Stimulated activated CD8-positive, alpha-beta memory T cell treated with anti-CD3 and anti-CD28 coated beads, Interleukin-4, amount 100 ng/mL, for 1 hour (primary cell): ENCODE measurements at places on chromosomes 1 and 21.

- no peak for DNase-seq
Measured at GRCh38 chr21:38173276-38174035, 83.3 kb upstream of the KCNJ15 start.

GRCh38 chr1:246595146-246595545, 28.9 kb downstream of the CNST start:
- DNase-seq: no peak

DNA sequence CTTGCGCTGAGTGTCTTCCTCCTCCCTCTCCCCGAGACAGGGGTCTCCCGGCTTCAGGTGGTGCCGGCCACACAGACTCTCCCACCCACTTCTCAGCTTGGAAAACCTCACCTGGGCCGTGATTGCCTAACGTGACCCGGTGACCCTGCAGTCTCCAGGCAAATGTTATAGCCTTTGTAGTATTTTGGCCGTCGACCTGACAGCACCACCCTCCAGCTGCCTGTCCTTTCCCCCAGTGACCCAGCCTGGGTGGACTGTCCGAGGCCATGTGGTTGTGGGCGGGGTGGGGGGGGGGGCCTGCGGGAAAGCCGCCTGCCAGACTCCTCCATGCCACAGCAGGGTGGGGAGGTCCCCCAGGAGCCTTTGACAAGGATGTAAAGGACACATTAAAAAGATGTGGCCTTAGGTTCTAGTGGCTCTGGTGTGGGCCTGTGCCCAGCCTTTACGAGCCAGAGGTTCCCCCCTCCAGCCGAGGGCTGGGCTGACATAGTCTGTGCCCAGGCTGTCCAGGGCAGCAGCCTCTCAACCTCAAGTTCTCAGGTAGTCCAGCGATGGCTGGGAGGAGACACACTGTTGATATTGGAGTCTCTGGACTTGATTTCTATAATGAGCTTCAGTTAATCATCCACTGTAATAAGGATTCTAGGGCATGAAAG, 8.1 kb downstream of the TOR3A start:
- DNase-seq: no peak

- no peak for DNase-seq
Measured at GRCh38 chr1:182166750-182167149, 105.2 kb upstream of the ZNF648 start.

DNA sequence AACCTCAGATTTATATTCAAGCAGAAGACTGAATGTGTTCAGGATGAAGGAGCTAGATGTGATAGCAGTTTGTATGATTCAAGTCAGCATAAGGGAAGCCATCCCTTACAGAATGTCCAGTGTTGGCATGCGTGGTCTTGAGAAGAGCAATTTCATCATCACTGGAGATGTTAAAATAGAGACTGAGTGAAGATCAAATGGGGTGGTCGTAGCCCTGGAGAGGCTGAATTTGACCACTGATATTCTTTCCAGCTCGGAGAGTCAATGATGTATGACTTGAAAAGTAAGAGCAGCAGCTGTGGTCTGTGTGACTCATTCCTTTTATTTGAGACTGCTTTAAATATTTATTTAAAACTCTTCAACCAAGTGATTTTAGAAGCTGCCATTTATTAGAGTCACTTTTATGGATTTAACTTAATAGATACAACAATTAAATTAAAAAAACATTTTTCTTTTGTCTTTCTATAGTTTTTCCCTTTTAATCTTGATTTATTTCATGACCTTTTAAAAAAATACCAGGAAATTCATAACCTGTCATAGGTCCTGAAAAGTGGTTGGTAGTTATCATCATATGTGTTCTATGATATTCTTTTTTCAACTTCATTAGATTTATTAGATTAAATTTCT, 15.5 kb downstream of the FMN2 start:
- DNase-seq: no peak

DNA sequence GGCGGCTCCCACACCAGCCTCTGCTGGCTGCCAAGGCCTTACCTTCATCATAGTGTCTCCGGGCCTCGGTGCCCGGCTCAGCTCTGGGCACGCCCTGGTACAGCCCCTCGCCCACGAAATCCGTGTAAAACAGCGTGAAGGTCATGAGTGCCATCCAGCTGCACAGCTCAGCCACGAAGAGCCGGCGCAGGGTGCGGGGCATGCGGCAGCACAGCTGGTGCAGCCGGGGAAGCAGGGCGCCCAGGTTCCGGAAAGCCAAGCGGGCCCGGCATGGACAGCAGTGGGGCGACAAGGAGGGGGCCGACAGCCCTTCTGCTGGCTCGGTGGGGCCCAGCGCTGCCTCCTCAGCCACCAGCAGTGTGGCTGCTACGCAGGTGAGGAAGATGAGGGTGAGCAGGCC, 17.5 kb downstream of the SLC45A3 start:
- no peak for DNase-seq

GRCh38 chr1:8259498-8260290, 58.2 kb upstream of the SLC45A1 start:
- DNase-seq: no peak

GRCh38 chr1:235885655-235886262, 19.1 kb upstream of the LYST start:
- no peak for DNase-seq

DNA sequence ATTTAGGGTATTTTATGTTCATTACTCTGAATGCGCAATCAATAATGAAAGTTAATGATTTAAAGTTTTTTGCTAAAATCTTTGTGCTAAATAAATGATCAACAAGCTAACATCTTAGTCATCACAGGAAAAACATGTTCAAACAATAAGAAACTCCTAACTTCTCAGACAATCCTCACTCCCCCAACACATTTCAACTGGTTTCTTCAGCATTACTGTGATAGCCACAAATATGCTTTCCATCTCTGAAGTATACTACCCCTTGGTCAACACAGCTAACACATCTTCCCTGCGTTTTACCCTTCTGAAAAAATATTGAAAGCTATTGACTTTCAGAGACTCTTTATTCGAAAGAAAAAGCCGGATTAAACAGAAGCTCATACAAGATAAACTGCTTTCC, 85.8 kb downstream of the ZNF644 start:
- DNase-seq: no peak

GRCh38 chr1:100265562-100265930, 470 bp upstream of the RTCA start:
- DNase-seq: no peak

GRCh38 chr1:54894271-54894670, 7.3 kb upstream of the DHCR24 start:
- no peak for DNase-seq

- DNase-seq: no peak
Measured at GRCh38 chr1:97603776-97604175, 317.1 kb downstream of the DPYD start.

- DNase-seq: no peak
Measured at GRCh38 chr1:47890779-47891178, 106.4 kb downstream of the TRABD2B start.

GRCh38 chr1:112614460-112615065, 4.4 kb downstream of the ST7L start:
- DNase-seq: no peak

DNA sequence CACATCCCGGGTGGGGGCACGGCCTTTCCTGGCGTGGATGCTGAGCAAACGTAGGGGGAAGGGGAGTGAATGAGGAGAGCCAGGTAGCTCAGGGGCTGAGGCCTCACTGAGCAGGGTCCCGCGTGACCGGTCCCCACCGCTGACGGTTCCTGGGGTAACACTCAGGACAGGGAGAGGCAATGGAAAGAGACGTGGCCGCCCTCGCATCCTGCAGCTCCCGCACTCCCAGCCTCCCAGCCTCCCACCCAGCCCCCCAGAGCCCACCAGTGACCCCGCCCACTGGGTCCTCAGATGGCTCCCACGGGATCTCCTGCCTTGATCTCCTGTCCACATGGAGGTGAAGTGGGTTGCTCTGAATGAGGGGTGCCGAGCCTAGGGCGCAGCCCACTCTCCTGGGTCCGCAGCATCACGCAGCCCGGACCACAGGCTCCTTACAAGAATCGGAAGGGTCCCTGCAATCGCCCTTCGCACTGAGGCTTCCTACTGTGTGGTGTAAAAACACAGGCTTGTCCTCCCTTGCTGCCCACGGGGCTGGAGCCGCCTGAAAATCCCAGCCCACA, 2.4 kb downstream of the TSPEAR start:
- DNase-seq: no peak

GRCh38 chr1:6343506-6344405, 49.8 kb downstream of the ACOT7 start:
- DNase-seq: peak; percentile 42

GRCh38 chr1:1534401-1535154, 5.8 kb downstream of the TMEM240 start:
- DNase-seq: no peak

DNA sequence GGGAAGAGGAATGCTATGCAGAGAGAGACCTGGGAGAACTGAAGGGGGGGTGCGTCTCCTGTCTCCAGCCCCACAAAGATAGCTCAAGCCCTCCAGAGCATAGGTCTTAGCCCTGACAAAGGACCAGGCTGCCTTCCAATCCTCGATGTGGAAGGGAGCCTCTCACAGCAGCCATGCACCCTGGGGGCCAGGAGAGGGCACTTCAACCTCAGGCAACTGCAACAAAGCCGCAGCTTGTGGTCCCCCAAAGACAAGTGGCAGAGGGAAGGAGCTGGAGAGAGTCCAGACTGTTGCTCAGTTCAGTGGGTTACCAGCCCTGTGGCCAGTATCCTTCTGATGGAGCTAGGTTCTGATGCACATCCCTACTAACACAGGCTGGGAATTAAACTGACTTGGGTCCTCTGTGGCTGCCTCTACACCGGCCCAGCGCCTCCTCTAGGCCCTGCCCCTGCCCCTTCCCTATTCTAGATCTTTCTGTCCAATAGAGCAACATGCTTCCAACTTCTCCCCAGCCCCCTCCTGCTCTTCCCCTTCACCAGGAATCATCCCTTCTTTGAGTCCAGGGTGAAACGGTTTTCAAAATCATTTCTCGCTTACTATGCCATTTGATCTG, 100.7 kb upstream of the SPATA6 start:
- no peak for DNase-seq

GRCh38 chr1:109454497-109455133, 11.7 kb upstream of the SYPL2 start:
- no peak for DNase-seq

DNA sequence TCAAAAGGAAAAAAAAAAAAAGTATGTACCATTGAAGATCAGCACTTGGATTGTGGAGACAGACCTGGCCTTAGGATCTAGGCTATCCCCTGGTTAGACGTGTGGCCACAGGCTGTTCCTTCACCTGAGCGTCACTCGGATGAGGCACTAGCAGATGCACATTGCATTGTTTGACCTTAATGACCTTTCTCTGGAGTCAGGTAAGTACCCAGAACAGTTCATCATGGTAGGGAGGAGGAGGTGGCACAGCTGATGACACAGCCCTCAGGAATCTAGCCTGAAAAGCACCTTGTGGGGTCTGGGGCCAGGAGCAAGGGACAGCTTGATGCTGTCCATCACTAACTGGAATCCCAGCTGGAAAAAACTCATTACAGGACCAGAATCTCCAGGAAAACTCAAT, 21.2 kb downstream of the NECAP2 start:
- no peak for DNase-seq

GRCh38 chr1:102732927-102733326, 375.4 kb downstream of the COL11A1 start:
- no peak for DNase-seq

GRCh38 chr1:33275195-33275594, 18.9 kb downstream of the ZNF362 start:
- DNase-seq: no peak

GRCh38 chr21:42269386-42269785, 45.8 kb downstream of the TFF3 start:
- DNase-seq: no peak

- peak; percentile 63 for DNase-seq
Measured at GRCh38 chr1:92485381-92486250, 1.1 kb downstream of the GFI1 start.

- no peak for DNase-seq
Measured at GRCh38 chr1:17667641-17668040, 87.5 kb upstream of the ACTL8 start.

- DNase-seq: no peak
Measured at GRCh38 chr1:116537040-116537831, 33.6 kb downstream of the CD58 start.

GRCh38 chr1:202752774-202753173, 42.5 kb upstream of the SYT2 start:
- no peak for DNase-seq

DNA sequence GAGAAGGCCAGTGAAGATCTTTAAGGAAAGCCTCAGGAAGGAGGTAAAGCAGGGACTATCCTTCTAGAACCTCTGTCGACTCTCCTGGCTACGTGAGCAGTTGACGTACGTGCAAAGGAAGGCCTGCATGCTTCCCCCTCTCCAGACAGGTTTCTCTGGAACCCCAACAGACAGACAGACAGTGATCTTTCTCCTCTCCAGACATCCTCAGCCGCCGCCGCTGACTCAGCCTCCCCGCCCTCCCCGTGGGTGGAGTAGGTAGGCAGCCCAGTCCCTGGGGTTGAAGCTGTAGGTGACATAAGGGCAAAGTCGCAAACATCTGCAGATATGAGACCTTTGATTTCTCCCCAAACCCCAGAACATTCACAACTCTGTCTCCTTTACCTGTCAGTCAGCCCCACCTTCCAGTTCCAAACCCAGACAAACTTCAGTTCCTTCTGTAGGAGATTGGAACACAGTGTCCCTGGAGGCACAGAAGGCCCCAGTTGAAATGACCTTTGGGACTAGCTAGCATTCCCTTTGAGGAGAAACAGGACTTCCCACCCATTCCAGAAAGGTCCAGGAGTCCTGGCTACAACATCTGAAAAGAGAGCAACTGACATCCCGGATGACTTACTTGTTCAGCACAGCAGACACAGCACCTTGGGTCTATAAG, 146.0 kb upstream of the JUN start:
- peak; percentile 44 for DNase-seq

GRCh38 chr1:44239961-44240371, 26.7 kb downstream of the DMAP1 start:
- DNase-seq: no peak

- DNase-seq: no peak
Measured at GRCh38 chr1:153549741-153550397, 811 bp upstream of the S100A3 start.

- no peak for DNase-seq
Measured at GRCh38 chr1:17158961-17159360, 39.7 kb upstream of the PADI2 start.

- no peak for DNase-seq
Measured at GRCh38 chr1:92858564-92859399, 26.9 kb downstream of the RPL5 start.

GRCh38 chr21:42608446-42608845, 45.0 kb upstream of the PDE9A start:
- DNase-seq: no peak

- DNase-seq: no peak
Measured at GRCh38 chr1:218948446-218948845, 225.2 kb upstream of the LYPLAL1 start.
